Stimulated activated CD4-positive, alpha-beta T cell treated with anti-CD3 and anti-CD28 coated beads, Interleukin-15, amount 100 ng/mL, for 1 hour (primary cell): ENCODE measurements at places on chromosomes 2 and 18.

GRCh38 chr2:8652774-8653426 lies 29.0 kb upstream of the ID2 start:
- DNase-seq, result no peak

GRCh38 chr2:165796819-165797530 lies 2.9 kb upstream of the GALNT3 start:
- DNase-seq, result no peak

- DNase-seq, result no peak
These were observed 23.5 kb downstream of the IFIH1 start for GRCh38 chr2:162295009-162295408.

GRCh38 chr2:126496493-126496892 lies 159.5 kb upstream of the GYPC start:
- no peak for DNase-seq

GRCh38 chr2:191638079-191638801 lies 39.7 kb upstream of the NABP1 start:
- no peak for DNase-seq

DNA sequence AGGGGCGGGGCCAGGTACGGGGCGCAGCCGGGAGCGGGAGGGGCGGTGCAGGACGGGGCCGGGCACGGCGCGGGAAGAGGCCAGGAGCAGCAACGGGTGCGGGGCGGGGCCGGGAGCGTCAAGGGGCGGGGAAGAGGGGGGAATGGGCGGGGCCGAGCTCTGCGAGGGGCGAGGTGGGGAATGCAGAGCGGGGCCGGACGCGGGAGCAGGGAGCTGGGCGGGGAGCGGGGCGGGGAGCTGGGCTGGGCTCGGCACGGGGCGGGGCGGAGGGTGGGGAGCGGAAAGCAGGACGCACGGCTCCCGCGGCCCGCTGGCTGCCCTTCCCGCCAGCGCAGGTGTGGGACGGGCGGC lies at the start of gene IMPA2:
Gene IMPA2, plus strand, starts transcription at position 316 of the 351 bp plus-strand sequence. CDS start 163 bp downstream, outside the sequence.
- no peak for DNase-seq

DNA sequence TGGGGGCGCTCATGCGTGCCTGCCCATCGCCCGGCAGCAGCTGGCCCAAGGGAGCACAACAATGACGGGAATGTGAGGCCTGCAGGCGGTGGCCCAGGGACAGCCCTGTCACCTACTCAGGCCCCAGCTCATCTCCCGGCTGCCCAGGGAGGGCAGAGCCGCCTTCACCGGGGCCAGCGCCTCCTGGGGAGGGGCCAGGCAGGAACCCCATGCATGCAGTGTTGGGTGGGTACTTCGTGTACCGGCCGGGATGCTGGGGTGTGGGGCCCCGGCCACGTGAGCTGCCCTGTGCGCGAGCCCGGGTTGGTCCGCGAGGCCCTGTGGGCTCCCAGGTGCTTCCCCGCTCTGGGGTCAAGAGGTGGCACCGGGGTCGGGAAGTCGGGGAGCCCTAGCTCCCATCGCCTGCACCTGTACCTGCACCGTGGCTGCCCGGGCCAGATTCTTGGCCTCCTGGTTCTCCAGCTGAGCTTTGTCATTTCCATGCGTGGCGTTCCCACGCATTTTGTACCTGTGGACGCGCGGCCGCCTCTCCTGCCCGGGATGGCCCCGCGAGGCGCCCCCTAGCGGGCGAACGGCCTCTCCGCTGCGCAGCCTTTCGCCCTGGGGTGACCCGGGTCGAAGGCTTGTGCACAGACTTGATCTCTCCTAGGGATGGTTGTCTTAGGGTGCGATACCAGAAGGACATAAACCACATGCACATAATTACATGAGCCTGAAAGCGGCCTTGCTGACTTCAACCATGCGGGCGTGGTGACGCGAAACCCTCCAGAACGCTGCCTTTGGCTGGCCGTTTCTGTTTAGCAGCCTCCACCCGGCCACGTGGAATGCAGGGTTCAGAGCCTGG lies 950 bp downstream of the KLHL30 start:
- no peak for DNase-seq

DNA sequence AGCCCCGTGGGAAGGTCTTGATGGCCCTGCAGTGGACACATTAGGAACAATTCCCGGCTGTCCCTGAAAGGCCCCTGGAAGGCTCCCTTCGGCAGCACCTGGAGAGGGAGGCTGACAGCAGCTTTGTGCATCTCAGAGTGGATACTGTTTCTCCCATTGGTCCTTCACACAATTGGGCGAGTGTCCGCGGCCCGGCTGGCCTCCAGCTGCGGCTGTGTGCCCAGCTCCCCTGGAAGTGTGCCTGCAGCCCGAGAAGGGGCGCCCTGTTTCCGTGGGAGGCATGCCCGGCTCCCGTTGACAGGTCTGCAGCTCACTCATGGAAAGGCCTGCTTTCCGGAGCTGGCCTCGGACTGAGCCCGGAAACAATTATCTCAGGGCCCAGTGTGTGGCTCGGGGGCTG lies 103.7 kb downstream of the LPIN1 start:
- no peak for DNase-seq

DNA sequence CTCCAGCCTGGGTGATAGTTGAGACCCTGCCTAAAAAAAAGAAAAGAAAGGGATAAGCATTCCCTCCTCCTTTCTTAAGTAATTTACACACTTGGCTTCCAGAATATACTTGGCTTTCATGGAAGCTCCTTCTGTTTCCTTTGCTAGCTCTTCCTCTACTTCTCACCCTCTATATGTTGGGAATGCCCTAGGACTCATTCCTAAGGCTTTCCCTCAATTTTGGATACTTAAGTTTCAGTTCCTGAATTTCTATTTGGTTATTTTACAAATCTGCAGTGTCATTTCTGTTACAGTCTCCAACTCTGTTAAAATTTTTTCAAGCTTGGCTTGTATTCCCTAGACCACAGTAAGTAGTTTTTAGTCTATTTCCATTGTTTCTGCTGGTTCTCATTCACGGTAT lies 23.6 kb downstream of the SP3 start:
- DNase-seq, result no peak

GRCh38 chr2:15425712-15426111 lies 135.4 kb downstream of the NBAS start:
- DNase-seq, result no peak

GRCh38 chr2:77521931-77522470 lies at the start of gene LRRTM4:
Gene LRRTM4 (minus strand): TSS chr2:77522376.
- no peak for DNase-seq

GRCh38 chr2:237590272-237591140 lies at the start of gene RAB17:
Gene RAB17 (minus strand): TSS chr2:237590734. CDS start chr2:237586154, 4,580 bp downstream.
- DNase-seq, result no peak

- DNase-seq, result no peak
These were observed 539.5 kb downstream of the NRXN1 start for GRCh38 chr2:50492477-50492851.

DNA sequence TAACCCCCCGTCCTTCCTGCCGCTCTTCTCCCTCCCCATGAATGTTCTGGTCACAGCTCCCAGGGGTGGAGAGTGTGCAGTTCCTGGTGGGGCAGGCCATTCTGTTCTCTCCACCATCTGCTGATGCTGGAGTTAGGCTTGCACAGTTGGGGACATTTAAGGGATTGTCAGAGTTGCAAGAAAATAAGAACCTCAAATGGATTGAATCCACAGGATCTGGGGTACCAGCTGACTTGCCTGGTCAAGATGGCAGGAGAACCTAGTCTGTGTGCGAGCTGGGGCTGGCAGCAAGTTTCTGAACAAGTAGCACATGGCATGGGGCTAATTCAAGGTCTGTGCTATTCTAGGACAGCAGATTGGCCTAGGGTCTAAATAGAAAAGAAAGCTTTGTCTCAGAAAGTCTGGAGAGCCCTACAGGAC lies 60.8 kb upstream of the TXNDC2 start:
- DNase-seq, result no peak

DNA sequence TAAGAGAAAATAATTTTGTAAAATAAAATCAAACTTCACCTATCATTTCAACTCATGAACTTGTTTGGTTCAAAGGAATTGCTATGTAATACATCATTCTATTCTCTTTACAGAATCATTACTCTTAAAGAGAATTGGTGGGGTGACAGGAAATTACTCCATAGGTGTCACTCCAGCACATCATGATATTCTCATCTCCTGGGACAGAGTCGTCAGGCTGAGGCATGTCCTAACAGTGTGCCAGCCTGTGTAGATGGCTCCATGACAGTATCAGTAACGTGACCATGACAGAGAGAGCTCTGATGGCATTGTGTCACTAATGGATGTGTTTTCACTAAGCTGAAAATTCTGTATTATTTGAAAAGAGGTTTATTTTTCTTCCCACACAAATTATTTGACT lies 13.9 kb downstream of the SPATS2L start:
- DNase-seq, result no peak
